ENCODE measurements at places on chromosomes 1 and 21. TPM values are rescaled to one million over a fixed set of nuclear protein-coding genes. Genes with fewer than 3 reads are reported as not detected.

DNA sequence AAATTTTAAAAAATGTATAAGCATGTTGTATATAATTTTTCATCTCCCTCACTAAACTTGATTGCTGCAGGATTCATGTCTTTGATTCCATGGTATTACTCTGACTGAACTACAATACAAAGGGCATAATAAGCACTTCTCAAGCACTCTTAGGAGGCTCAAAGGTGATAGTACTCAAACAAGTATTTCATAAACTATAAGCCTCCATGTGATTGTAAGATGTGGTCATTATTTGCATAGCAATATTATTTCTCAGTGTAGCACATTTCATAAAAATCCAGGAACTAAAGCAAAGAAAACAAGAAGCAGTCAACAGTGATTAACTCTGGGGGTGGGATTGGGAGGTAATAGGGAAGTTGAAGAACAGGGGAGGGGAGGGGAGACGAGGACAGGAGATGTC, 106.2 kb upstream of the DPT start:
- DNase-seq = no peak

- no peak for DNase-seq
These were observed 43.2 kb upstream of the KCTD3 start for GRCh38 chr1:215523906-215524305.

GRCh38 chr1:119227456-119227855, 87.0 kb upstream of the WARS2 start:
- DNase-seq = no peak

GRCh38 chr1:8419172-8419571, 101.3 kb downstream of the SLC45A1 start:
- no peak for DNase-seq

DNA sequence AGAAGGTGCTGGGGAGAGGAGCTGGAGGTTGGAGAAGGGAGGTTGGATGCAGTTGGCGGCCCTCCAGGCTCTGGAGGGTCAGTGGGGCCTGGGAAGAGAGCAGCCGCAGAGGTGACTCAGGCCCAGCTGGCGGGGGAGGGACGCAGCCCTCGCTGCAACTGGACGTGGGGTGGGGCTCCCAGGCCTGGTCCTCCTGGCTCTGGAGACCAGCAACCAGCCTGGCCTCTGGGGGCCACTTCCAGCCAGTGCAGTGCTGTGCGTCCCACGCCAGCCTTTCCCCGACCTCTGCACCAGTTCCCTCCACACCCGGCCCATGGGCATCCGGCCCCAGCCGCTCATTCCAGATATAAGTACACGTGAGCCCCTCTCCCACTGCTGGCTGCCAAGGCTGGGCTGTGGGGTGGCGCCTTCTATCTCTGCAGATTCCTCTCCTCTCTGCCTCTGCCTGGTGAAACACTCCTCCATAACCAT, 38.0 kb upstream of the COL18A1 start:
- DNase-seq = no peak

GRCh38 chr1:93704052-93704451, 22.4 kb upstream of the BCAR3 start:
- no peak for DNase-seq

DNA sequence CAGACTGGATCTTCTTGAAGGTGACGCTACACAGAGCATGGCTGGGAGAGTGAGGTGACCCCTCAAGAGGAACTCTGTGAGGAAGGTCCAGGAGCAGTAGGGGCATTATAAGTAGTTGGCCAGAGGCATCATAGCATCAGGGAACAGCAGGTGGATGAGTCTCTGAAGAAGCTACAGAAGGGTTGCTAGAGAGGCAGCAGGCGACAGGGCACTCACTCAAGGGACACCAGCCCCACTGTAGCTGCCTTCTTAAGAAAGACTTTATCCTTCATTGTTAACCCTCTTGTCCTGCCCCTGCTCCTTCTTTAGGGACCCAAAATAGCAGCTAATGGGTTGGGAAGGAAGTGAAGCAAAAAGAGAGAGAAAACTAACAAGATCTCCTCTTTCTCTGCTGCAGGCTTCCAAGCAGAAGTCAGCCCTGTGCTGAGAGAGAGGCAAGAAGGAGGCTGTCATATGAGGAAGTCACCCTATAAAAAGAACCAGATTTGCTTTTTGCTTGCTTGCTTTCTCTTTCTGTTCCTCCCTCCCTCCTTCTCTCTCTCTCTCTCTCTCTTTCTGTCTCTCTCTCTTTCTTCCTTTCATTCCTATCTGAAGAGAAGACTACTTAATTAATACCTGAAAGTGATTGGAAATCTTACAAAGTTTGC, 7.7 kb upstream of the CD5L start:
- no peak for DNase-seq

DNA sequence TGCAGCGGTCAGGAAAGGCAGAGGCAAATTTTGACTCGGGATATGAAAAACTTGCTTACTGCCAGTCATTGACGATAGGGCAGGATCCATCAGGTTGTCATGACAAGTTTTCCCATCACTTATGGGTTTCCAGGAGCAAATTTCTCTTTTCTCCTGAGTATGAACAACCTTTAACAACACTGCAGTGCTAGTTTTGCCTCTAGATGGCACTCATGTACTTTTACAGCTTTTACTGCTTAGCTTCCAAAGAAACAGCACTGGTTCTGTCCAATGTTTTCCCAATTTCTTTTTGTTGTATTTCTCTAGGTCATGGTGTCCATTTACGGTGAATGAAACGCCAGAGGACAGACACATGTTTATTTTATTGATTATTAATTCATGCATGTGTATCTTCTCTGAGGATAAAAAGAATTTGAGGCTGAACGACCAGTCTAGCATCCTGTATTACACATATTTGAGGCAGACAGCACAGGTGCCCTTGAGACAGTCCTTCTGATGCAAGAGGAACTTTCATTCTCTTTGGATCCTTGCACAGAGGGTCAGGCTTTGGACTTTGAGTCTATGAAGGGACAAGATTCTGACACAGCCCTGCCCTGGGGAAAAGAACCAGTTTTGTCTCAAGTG, 112.3 kb upstream of the TRABD2B start:
- no peak for DNase-seq

DNA sequence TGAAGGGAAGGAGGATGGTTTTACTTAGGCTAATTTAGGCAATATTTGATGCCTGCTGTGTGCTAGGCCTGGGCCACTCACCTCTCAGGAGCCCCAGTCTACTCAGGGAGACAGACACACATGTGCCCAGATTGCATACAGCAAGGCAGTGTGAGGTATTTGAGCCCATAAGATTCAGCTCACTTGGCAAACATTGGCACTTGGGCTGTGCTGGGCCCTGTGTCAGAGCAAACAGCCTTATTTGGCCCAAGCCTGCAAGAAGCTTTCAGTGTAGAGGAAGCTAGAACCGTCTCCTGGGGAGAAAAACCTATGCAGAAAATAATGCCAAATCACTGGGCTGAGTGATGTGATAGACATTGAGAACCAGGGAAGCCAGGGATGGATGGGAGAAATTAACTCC, 3.9 kb upstream of the SYNC start:
- no peak for DNase-seq

DNA sequence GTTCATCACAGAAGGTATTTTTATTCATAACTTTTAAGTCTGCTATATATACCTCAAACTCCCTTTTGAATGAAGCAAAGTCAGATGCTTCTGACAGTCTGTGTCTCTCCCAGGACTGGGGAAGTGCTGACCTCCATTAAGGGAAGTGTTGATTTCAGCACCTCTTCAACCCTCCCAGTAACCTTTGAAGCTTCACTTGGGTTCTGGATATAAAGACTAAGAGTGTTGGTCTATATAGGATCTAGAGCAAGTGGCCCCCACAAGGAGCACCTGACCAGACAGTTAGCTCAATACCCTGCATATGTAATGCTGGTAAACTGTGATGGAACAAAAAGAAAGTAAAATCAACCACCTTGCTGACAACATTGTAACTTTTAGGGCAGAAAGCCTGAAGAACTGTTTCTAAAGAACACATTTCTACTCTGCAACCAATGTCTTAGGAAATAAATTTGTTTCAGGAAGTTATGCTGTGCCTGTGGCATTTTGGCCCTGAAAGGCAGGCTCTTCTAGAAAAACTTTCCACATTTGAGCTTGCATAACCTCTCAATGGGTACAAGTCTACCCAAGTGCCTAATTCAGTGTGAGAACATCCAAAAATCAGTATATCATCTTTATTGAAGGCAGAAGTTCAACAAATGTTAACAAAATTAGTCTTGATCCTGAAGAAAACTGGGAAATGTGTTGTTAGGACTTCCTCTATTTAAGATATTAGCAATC, 865 bp upstream of the PTPN22 start:
- DNase-seq = no peak

GRCh38 chr1:171994293-171994692, 153.0 kb downstream of the DNM3 start:
- no peak for DNase-seq

DNA sequence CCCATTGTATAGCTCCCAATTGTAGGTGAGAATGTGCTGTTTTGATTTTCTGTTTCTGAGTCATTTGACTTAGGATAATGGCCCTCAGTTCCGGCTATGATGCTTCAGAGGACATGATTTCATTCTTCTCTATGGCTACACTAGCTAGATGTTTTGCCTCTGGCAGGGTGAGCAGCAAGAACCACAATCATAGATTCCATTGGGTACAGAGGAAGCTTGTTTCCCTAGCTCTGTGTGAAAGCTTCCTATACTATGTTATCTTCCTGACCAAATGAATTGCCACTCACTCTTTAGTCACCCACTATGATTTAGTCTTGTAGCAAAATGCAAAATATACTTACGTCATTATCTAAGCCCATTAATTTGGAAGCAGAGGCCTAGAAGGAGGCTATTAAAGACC, 616.3 kb downstream of the PLA2G4A start:
- no peak for DNase-seq

DNA sequence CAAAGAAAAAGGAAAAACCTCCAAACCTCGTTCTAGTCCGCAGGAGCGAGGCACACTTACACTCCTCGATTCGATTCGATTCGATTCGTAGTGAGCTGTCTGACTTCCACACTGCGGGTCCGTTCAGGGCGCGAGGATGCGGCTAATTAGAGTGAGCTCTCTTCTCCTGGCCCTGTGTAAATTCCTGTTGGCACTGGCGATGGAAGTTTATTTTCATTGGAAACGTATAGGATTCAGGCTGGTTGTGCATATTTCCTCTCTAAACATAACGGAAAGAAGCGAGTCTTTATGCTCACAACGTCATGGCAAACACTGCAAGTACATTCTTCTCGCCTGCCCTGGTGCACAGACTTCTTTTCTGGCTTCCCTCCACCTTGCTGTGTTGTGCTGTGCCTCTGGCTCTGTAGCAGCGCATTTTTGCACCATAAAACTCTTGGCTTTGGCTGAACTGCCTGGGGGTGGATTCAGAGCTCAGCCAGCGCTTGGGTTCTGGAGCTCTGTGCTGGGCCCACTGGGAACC, 2.7 kb downstream of the HUNK start:
- no peak for DNase-seq

GRCh38 chr1:246005067-246005466, 502.0 kb downstream of the SMYD3 start:
- DNase-seq = no peak

DNA sequence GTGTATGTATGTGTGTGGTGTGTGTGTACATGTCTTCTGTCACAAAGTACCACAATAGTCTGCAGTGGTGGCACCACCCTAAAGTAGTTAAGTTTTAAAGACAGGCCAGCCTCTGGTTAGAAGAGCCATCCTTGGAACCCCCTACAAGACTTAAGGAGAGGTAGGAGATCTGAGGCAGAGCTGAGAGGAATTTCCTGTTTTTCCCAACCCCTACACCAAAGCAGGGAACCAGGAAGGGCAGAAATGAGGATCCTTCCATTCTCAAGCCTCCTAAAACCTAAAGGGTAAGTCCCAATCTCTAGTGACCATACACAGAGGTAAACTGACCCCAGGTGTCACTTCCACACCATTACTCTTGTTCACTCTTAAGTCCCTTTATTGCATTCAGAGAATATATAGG, 11.1 kb downstream of the PEA15 start:
- no peak for DNase-seq

- DNase-seq = no peak
These were observed 32.8 kb downstream of the MTARC1 start for GRCh38 chr1:220819467-220820026.

DNA sequence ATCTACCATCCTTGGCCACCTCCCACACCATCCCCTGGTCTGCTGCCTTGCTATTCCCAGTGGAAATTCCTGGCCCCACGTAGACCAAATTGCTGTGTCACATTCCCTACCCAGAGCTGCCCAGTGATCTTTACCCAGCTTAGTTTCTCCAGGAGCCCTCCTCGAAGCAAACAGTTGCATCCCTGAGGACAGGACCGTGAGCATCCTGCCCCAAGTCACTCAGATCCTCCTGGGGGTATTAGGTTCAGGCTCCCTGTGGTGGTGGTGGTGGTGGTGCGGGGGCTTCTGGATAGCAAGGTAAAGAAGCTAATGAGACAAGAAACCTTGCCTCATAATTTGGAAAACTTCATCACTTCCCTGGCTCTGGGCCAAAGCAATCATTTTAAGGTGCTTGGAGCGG, 58.4 kb upstream of the RBM15 start:
- DNase-seq = no peak

GRCh38 chr1:222019029-222019428, 277.1 kb upstream of the DUSP10 start:
- no peak for DNase-seq

DNA sequence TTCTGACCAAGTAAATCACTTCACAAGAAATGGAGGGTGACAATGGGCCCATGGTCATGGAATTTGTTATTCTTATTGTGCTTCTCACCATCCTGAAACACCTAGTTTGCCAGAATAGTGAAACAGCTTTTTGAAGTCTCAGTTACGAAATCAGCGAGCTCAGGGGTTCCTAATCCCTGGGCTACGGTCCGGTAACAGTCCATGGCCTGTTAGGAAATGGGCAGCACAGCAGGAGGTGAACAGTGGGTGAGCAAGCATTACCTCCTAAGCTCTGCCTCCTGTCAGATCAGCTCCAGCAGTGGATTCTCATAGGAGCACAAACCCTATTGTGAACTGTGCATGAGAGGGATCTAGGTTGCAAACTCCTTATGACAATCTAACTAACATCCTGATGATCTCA, 1356.3 kb downstream of the KCNT2 start:
- DNase-seq = no peak

FALEC gene
- not detected for total RNA-seq

FAM3B gene
- 22.2 TPM for total RNA-seq

LEFTY2 gene
- total RNA-seq = 3.9 TPM

AP4B1 gene
- 35.3 TPM for total RNA-seq

CFAP45 gene
- 0.48 TPM for total RNA-seq

DPT gene
- total RNA-seq = 175 TPM

Measured in urinary bladder (tissue), 4 donors.